BJ (cell line): ENCODE measurements at places on chromosomes 2 and 18. TPM values are rescaled to one million over a fixed set of nuclear protein-coding genes. Genes with fewer than 3 reads are reported as not detected.

The GAL3ST2 gene
- polyA plus RNA-seq, result not detected in 2 replicates

The HOXD13 gene
- 0.43 and 0.71 TPM in 2 replicates for polyA plus RNA-seq

The HOXD4 gene
- 0.12 and 0.28 TPM in 2 replicates for polyA plus RNA-seq

The TSGA10 gene
- polyA plus RNA-seq, result 0.42 and 1.2 TPM in 2 replicates

The IL36G gene
- not detected in 2 replicates for polyA plus RNA-seq

The LDLRAD4 gene
- 0.07 TPM in 1 of 2 replicates, not detected in the other for polyA plus RNA-seq

The IL36A gene
- not detected in 2 replicates for polyA plus RNA-seq

The RTP5 gene
- not detected in 2 replicates for polyA plus RNA-seq

The NAT8 gene
- polyA plus RNA-seq, result not detected in 2 replicates
